ENCODE measurements at places on chromosomes 6 and 20.
A peak's percentile ranks its signal among the peaks of the same experiment; 100 is the strongest.

DNA sequence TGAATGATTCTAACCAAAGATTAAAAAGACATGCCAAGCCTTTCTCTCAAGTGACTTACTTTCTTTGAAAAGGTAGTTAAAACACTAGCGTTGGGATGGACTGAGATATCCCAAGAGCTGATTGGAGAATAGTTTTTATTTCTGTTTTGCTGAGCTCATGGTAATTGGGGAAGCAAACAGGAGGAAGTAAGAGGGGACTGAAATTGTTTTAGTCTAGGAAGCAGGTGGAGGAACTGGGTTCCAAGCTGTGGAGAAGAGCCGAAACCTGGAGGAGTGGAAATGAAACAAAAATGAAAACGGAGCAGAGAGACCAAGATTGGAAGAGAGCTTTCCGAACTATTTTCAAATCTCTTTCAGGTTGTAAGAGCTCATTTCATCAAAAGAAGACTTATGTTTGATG is 59.9 kb upstream of the TENT5A start:
- peak; percentile 2 for DNase-seq

GRCh38 chr6:120405947-120406346 is 928.3 kb downstream of the TBC1D32 start:
- DNase-seq = no peak

DNA sequence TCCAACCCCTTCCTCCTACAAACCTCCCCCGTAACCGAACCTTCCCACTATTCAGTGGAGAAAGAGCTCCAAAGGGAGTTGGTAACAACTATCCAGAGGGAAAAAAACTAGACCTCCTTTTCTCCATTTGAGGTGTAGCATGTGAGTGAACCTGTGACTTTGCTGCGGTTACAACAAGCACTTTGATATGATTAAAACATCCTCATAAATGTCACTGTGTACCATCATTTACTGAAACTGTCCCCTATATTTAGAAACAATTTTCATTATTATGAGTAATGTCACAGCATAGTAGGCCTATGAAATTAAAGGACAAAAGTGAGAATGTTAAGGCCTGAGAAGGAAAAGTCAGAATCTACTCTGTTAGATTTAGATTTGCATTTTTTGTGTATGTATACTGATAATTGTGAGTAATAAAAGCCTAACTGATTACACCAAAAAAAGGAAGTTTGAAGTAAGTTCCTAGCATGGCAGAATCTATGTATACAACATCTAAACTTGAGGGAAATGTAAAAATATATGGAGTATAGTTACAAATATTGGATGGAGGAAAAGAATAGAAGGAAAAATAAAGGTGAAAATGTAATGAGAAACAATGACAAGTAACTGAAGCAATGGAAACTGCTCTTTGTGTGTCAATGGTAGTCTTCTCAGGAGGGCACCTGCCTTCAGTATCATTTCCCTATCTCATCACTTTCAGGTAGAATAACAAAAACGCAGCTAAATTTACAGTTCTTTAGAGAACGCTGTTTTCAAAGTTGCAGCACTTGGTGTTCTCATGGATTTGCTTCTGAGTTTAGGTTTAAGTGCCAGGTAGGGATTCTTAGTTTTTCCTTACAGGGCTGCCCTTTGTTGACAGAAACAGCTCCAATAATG is 145.9 kb downstream of the IMPG1 start:
- DNase-seq = no peak

- no peak for DNase-seq
Observed at GRCh38 chr20:19768325-19768842, 10.3 kb downstream of the RIN2 start.

DNA sequence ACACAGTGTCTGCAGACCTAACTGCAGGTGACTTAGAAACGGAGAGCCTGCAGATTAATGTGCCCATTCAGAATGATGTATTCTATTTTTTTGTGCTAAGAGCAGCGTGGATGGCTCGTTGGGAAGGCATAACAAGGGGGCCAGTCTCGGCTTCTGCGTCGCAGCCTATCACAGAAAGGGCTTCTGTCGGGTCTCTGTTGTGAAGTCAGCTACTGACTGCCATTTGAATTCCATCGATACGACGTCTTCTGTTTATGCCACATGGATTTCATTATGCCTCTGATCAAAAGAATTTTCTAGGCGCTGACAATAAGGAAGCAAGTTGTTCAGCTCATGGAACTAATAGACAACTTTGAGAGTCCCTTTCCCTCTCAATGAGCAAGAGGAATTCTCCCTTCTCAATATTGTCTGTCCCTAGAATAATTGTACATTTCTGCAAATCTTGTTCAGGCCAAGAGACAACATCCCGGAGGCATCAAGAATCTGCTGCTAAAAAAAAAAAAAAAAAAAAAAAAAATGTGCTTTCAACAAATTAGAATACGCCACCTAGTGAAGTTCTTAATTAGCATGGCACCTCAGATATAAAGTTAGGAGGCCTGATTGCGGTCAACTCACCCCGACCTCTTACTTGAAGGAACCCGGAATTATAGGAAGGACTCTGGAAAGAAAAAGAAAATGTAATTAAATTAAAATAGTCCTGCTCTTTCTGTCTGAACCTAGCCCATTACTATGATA is 223.9 kb downstream of the TSHZ2 start:
- no peak for DNase-seq

GRCh38 chr6:56510984-56511531 is 131.6 kb downstream of the DST start:
- DNase-seq = no peak

DNA sequence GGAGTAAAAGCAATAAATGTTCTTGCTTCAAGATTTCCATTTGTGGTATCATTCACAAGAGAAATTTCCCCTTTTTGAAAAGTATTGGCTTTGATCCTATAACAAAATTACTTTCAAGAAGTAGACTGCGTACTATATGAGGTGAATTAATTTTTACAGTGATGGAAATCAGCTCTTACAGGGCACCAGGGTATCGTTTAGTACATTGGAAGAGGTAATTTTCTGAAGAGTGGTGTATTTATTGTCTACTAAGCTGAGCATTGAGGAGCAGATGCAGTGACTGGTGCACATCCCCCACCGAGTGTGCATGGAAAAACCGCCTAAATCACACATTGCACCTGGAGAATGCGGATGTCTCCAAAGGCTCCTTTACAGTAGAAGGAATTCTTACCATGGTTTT is 209.5 kb downstream of the SAMD5 start:
- DNase-seq = no peak

DNA sequence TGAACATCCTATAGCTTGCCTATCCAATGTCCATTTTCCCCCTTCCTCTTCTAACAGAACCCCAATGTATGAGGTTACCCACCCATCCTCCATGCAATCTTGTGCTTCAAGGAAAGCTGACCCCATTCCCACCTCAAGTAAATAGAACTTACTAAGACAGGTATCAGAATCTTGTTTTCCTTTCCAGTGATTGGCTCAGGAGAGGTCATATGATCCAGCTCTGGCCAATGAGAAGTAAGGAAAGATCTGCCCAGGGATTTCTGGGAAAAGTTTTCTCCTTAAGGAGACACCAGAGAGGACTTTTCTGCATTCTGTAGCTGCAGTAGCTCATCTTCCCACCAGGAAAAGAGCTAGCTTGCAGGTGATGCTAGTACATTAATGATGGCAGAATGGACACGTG is 341.8 kb upstream of the ZFP64 start:
- DNase-seq = no peak

DNA sequence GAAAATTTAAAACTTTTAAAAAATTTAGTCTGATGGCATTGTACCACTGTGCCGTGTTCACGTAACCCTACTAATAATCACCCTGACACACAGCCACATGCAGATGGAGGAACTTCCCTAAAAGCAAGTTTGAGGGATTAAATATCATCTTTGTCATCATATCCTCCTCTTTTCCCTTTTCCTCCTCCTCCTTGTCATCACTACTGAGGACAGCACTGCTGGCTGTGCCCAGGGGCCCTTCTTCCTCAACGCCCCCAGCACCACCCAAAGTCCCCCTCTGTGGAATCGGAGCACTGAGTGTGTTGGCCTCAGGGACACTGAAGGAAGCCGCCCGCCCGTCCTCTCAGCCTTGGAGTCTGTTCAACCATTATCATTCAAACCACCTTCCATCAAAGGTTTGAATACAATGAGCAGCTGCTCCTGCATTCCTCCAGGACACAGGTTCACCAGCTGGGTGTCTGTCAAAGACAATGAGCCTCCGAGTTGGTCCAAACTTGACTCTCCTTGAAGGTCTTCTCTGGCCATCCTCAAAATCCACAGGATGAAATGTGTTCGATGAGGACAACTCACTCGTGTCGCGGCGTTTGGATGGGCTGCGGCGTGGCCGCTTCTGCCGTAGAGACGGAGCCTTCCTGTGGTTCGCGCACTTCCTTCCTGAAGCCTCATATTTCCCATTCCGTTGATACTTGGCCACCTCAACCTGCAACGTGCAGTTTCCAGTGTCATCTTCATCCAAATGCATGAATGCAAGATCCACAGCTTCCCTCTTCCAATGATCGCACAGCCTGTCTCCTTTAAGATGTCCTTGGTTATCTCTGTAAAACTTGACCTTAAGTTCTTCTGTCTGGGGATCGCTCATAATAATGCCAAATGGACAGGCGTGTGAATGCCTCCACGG is 23.3 kb downstream of the NQO2 start:
- DNase-seq = peak; percentile 10

DNA sequence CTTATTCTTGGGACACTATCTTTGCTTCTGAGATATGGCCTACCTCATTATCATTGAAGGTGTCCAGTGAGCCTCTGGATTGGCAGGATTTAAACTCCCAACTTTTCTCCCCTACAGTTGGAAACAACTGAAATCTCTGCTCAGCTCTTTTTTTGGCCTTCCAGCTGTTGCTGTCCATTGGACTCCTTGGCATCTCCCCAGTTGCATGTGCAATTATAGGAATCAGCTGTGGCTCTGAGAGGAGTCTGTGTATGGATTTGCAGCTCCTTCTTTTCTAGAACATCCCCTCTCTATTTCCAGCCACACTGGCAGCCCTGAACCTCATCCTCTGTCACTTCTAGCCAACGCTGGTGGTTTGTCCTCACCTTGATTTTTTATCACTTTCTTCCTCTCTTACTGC is 21.2 kb downstream of the RAB22A start:
- DNase-seq = no peak

Measured in CD4-positive, alpha-beta T cell treated with Interleukin-1 beta for 1 hour (primary cell).